ENCODE measurements at places on chromosomes 4 and X. TPM values are rescaled to one million over a fixed set of nuclear protein-coding genes. Genes with fewer than 3 reads are reported as not detected.

The UGT2B11 gene
- not detected for total RNA-seq

The ZNF711 gene
- total RNA-seq = 12.3 TPM

The FGFR3 gene
- total RNA-seq = not detected

The GBA3 gene
- total RNA-seq = not detected

The ZNF41 gene
- 9.7 TPM for total RNA-seq

The PHKA2 gene
- 41.4 TPM for total RNA-seq
